CD4-positive, CD25-positive, alpha-beta regulatory T cell (primary cell): ENCODE measurements at places on chromosomes 6 and 20.

DNA sequence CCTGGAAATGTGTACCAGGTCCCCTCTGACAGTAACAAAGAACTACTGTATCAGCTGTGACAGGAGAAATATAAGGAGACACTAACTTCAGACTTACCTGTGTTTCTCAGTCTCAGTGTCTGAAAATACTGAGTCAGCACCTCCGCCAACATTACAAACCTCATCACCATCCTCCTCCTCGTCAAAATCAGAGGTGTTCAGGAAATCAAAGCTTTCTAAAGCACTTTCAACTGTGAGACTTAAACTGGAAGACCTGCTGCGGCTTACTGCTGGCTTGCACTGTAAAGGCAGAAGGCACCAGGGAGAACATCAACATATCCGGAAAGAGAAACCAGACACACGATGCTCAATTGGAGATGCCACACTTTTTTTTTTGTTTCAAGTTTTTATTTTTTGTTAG is 40.3 kb upstream of the ARMH2 start:
- DNase-seq, result no peak

- no peak for DNase-seq
Measured at GRCh38 chr20:37356387-37356786, 10.4 kb downstream of the SRC start.

DNA sequence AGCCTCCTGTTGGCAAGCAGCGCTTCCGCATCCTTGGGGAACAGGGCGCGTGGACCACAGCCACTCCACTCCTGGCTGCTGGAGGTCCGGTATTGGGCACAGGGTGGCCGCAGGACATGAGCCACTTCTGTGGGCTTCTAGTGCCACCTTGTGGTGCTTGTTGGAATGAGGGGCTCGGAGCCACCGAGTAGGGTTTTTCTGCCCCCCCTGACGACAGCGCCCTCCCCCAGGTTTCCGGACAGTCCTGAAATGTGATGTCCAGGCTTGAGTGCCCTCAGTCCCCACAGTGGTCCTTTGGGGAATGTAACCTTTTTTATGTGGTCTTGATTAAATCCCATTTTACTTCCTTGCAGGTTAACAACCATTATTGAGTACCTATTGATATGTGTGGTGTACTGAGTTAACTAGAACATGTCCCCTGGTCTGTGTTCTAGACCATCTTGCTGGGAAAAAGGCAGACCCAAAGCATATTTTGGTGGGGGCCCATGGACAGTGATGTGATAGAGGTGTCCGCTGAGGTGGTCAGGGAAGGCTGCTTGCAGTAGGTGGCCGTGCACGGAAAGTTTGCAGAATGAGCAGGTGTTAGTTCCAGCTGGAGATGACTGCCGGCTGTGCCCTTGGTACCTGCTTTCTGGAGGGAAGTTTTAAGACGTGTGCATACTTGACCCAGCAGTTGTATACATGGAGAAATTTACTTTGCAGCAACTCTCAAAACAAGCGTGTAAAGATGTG is 70.0 kb downstream of the PTPN1 start:
- DNase-seq, result peak; percentile 39

DNA sequence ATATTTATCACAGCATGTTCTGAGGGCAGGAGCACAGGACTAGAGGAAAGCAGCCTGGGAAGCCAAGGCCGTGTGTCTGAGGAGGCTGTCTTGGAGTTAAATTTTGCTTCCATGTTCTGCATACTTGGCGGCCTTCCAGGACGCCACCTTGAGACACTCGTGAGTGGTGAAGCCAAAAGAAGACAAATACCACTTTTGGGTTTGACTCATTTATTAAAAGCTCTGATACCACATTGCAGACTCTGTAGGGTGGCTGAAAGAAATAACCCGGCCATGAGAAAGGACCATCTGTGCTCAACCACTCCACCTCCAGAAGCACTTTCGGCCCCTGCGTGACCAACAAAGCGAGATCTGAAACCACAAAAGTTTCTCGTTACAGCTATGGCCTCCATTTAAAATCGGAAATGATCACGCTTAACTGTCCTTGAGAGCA is 120.0 kb downstream of the TMEM242 start:
- DNase-seq, result no peak

DNA sequence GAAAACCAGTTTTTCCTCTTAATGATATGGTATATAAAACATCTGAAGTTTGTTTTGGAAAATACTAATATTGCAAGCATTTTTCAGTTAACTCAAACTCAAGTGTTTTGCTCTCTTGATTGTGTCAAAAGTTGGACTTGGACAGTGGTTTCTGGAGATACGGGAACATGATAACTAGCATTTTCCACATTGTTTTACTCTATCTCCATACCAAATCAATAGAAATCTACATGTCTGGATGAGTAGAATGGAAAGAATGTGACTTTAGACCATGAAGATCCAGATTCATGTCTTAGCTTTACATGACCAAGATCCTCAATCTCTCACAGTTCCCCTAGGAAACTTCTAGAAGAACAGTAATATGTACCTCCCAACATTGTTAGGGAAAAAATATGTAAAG is 22.2 kb upstream of the FBXO30 start:
- DNase-seq, result no peak

DNA sequence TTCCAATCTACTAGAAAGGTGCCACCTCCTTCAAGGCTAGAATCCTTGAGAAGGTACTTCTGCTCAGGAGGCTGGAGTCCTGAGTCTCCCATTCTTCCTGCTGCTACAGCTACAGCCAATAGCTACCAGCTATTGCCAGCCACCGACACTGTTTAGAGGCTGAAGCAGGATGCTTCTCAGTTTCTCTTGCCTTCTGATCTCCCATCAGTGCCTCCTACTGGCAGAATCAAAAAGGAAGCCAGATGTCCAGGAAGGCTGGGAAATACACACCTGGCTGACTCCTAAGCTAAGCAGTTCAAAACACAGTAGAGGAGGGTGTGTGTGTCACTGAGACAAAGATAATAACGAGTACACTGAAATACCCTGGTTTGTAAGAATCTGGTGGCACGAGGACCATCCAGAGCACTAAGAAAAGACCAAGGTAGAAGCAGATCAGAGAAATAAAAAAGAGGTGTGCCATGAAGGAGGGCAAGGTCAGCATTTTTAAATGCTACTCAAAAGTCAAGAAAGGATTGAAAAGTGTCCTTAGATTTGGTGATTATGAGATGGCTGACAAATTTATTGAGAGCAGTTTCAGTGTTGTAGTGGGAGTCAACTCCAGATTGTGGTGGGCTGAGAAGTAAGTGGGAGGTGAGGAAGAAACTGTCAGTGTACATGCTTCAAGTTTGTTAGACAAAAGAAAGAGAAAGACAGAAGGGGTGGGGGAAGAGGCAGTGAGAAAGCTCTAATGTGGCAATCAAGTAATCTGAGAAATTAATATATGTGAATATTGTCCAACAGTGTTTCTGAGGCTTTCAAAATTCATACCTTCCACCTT is 2.3 kb upstream of the HLA-DMA start:
- DNase-seq, result no peak

- no peak for DNase-seq
Measured at GRCh38 chr6:129842881-129843409, 18.2 kb downstream of the TMEM244 start.

DNA sequence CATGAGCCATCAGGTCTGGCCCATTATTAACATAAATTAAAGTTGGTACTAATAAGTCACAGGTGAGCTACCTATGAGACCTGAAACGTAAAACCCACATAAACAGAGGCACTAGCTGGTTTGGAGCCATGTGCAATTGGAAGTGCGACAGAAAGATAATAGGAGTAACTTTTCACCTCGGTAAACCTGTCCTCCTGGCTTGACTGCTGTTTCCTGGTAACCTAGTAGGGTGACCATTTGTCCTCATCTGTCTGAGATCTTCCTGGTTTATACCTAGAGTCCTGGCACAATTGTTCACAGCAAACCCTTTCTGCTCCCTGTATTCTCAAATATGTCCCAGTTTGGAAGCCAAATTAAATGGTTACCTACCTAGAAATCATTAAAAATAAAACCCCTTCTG is 7.4 kb downstream of the TBC1D20 start:
- DNase-seq, result no peak
